CD4-positive, alpha-beta T cell treated with Interleukin-6 at 100 ng/mL for 8 hours (primary cell): ENCODE measurements at places on chromosomes 12 and 14.

GRCh38 chr12:48279101-48279500 lies 71.6 kb downstream of the ZNF641 start:
- DNase-seq = no peak

DNA sequence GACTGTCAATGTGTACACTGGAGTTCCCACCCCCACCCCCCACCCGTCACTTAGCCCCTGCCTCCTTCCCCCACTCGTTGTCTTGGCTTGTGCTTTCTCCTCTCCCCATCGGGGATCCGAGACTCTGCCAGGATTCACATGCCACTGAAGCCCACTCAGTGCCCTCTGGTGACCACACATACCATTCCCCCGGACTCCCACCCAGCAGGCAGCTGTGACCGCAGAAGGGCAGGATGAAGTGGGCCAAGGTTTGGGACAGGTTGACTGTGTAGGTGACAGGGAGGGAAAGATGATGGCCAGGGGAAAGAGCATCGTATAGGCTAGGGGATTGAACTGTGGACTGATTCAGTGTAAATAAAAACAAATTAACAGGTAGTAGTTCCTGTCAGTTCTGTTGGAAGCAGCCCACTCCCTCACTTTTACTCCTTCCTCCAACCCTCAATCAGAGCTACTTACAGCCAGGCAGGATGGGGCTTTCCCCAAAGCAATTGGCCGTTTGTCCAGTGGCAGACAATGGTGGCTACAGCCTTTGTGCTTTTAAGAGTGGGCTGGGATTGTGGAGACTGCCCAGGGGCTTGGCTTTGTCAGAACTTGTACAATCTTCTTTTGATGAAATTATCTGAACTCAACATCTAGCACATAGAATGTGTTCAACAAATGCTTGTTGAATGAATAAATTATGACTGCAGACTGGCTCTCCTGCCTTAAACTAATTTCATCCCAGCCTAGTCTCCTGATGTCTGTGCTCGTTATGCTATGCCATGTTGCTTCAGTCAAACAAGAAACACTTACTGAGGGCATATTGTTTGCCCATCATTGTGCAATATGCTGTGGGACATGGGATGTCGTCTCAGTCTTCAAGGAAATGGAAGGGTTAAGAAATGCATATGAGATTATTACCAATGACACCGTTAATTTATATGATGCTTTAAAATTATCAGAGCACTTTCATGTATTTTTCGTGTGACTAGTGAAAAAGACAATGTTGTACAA lies 30.2 kb downstream of the TTC9 start:
- DNase-seq = no peak

- no peak for DNase-seq
These were observed 147.8 kb upstream of the MAX start for GRCh38 chr14:65250162-65250495.

DNA sequence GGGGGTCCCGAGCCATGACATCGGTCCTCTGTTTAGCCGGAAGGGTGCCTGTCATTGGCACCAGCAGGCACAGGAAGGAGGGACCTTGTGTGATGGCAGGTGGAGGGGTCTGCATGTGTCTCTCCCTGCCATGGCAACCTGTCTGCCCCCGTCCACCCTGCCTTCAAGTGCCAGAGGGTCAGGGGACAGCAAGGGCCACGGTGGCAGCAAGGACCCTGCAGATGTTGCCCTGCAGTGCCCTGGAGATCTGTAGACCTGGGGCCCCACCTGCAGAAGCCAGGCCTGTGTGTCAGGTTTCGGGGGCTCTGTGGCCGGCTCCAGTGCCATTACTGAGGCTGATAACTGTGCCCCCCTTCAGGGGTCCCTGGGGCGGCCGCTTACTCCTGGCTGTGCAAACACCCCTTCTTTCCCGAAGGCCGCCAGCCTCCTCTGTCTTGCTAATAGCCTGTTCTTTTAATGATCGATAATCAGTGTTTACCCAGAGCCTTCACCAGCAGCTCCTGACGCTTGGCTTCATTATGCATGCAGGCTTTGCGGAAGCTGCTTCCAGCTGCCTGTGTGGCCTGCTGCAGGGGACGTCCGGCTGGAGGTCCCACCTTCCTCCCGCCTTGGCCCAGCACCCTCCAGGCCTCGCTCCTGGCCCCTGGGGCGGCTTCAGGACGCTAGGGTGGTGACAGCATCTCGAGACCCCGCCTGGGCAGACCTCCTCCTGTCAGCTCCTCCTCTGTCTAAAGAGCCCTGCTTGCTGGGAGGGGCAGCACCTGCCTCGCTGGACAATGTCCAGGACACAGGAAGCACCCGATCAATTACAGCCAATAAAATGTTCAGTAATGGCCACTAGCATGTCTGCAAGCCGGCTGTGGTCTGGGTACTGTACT lies 153.0 kb downstream of the KIF26A start:
- no peak for DNase-seq
